Activated CD4-positive, alpha-beta T cell treated with anti-CD3 and anti-CD28 coated beads, Interleukin-2, amount 50 U/mL, for 24 hours (primary cell): ENCODE measurements at places on chromosomes 2 and 18.

DNA sequence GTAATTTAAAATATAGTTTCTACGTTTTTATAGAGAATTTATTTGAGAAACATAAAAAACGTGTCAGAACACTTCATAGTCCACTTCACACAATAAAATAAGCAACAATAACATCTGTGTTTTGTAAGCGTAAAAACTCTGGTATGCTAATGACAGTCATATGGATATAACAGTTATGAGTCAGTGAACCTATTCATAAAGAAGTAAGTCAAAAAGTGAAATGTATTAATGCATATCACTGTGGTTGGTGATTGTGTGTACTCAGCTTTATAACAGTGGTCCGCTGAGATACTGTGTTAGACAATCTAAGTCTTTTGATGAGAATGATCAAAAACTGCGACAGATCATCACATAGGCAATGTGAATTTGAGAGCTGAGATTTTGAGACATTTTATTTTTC lies 153.2 kb downstream of the WDR7 start:
- no peak for DNase-seq

GRCh38 chr18:62643181-62643580 lies 72.2 kb upstream of the PHLPP1 start:
- DNase-seq: no peak

DNA sequence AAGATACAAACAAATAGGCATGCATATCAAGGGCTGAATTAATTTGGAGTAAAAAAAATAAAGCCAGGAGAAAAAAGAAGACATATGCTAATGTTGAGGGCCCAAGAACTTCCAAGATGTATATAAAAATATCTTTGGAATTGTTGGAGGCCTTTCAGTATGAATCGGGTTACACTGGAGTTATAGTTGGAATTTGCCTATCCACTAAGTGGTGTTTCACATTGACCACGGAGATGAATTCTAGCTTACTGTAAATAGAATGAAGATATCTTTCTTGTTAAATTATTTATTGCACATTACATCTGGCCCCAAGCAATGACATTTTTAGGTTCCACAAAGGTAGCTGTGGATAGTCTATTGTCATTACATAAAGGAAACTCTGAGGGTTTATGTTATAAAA lies 38.5 kb upstream of the TRIB2 start:
- no peak for DNase-seq

- no peak for DNase-seq
Measured at GRCh38 chr18:46502444-46502843, 154.6 kb downstream of the LOXHD1 start.

- no peak for DNase-seq
Measured at GRCh38 chr2:162220368-162220767, 22.9 kb downstream of the FAP start.

GRCh38 chr2:158395166-158395565 lies 61.4 kb downstream of the CCDC148 start:
- no peak for DNase-seq

DNA sequence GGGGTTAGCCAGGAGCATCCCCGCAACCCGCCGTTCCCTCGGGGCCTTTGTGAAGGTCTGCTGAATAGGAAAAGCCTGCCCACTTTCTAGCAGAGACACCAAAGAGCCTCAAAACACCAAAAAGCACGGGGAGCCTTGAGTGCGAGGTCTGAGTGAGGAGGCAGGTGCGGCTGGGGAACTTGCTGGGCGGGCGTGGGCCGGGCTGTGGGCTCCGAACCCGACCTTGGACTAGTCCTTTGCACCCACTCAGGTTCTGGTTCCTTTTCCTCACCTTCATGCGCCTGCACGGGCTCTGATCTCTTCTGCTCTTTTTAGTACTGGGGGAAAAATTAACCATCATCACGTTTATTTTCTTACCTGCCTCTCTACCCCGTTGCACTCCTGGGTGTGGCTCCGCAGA lies 19.9 kb downstream of the APCDD1 start:
- DNase-seq: no peak
